IMR-90 (cell line): ENCODE measurements at places on chromosomes 16 and 17. TPM values are rescaled to one million over a fixed set of nuclear protein-coding genes. Genes with fewer than 3 reads are reported as not detected.

DNA sequence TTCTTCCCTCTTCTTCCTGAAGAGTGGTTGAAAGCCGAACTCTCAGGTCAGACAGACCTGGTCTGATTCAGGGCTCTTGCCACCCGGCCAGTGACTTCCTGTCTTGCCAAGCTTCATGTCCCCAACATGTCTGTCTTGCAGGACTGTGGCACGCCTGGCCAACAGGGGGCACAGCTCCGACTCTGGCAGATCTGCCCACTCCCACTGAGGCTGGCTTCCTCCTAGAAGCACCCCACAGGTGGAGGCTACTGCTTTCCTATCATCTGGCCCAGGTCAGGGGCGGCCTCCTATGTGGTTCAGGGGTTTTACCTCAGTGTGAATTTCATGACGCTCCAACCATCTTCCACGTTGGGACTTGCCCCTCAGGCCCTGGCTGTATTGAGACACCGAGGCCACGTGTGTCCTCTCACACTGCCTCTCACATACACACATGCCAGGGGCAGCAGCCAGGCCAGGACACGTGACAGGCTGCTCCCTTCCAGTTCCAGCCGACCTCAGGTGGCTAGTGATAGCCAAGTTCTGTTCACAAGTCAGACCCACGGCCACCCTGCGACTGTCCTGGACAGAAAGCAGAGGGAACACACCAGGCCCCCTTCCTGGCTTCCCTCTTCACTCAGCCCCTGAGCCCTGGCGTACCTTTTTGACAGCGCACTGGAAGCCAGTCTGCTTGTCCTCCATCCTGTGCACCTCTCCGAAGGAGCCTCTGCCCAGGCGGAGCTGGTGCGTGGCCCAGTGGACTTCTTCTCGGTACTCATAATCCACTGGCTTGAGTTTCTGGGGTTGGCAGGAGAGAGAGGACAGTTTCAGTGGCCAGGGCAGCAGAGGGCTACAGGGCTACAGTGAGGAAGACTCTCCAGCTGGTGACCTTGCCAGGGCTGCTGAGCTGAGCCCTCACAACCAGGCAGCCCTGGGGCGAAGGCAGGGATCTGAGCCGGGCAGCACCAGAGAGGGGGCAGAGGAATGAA is 22.6 kb upstream of the SPATA32 start:
- H3K27ac ChIP-seq = no peak overlapping the region
- no peaks in the 10 kb centered on the region for H3K27me3 ChIP-seq
- no peak overlapping the region for H3K4me3 ChIP-seq

G6PC1 gene
- total RNA-seq = not detected in 2 replicates

- no peaks in the 10 kb centered on the region for H3K36me3 ChIP-seq
- no peak for DNase-seq
- peaks cover 13% of the 10 kb centered on the region for H3K27me3 ChIP-seq
- H3K4me3 ChIP-seq = no peak overlapping the region
These were observed 107.6 kb upstream of the LHX1 start for GRCh38 chr17:36829676-36830075.

DNA sequence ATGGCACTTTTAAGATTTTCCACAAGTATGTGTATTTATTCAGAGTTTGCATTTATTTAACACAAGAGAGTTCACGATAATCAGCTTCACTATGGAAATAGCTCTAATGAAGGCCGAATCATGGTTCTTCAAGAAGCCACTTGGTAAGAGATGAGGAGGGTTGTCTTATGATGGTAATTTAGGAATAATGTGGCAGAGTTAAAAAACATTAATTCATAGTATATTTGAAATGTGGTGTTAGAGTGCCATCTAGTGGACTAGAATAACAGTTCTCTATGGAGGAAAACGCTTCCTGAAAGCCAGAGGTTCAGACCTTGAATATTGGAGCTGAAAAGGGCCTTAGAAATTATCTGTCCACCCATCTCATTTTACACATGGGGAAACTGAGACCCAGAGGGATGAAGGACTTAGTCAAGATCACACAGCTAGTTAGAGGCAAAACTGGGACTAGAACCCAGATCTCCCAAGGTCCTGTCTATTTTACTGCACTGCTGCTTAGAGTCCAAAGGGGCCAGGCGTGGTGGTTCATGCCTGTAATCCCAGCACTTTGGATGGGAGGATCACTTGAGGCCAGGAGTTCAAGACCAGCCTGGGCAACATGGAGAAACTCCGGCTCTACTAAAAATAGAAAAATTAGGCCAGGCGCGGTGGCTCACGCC is 33.8 kb upstream of the KPNB1 start:
- no peaks in the 10 kb centered on the region for H3K27me3 ChIP-seq
- DNase-seq = peak; percentile 62
- H3K36me3 ChIP-seq = peaks cover 25% of the 10 kb centered on the region
- H3K4me3 ChIP-seq = no peak overlapping the region
- H3K27ac ChIP-seq = no peak overlapping the region; the same call in 1 of the 2 replicates
- H3K4me1 ChIP-seq = peaks cover 11% of the 10 kb centered on the region
